AG09309 (cell line): ENCODE measurements at places on chromosomes 11 and 22.
A peak's percentile ranks its signal among the peaks of the same experiment; 100 is the strongest.

DNA sequence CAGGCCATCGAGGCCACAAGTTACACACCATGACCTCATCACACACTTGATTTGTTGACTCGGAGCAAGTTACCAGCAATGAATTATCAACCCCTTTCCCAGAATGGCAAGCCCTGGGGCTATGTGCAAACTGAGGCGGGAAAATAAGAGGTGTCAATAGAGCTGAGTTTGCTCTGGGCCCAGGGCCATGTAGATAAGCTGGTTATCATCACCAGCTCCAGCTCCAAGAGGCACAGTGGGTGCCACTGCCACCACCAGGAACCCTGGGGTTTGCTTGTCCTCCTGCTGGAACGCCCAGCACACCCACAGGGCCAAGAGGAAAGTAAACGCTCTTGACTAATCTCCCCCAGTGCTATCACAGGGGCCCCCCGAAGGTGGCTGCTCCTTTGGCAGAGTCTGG, 13.0 kb upstream of the VPS37C start:
- DNase-seq = no peak

- peak; percentile 32 for DNase-seq
Observed at GRCh38 chr11:76918941-76919386, 58.2 kb downstream of the ACER3 start.

GRCh38 chr11:119538753-119539152, 115.8 kb upstream of the THY1 start:
- no peak for DNase-seq

GRCh38 chr22:47205554-47205953, 443.1 kb downstream of the TBC1D22A start:
- DNase-seq = no peak

- DNase-seq = no peak
Observed at GRCh38 chr11:7548659-7549274, 35.0 kb downstream of the PPFIBP2 start.

- DNase-seq = no peak
Observed at GRCh38 chr22:29145321-29146072, 60.2 kb upstream of the EMID1 start.

DNA sequence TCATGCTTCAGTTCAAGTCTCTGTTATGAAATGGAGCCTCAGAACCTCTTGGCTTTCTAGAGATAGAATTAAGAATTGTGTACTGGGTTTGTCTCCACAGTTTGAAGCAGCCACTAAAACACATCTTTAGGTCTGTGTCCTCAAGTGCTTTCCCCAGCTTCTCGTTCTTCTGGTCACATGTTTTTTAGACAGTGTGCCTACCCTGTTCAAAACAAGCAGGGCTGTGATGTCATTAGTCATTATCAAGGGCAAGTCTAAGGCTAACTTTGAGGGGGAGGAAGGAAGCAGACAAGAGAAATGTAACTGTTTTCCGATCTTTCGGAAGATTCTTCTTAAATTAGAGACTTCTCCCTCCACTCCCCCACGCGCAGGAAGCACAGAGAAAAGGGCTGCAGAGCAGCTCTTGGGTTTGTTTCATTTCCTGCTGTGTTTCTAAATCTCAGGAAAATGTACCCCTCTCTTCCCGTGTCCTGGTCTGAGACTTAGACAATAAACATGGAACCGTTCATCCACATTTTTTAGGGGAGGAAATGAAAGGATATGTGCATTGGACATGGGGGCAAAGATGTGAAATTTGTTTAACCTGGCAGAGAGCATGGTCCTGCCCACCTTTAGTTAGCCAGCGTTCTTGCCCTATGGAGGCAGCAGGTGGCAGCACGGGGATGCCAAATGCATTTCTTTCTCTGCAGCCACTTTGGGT, 3.1 kb downstream of the AKIP1 start:
- DNase-seq = no peak

- peak; percentile 90 for DNase-seq
Observed at GRCh38 chr11:61972672-61973475, 5.4 kb upstream of the FTH1 start.

DNA sequence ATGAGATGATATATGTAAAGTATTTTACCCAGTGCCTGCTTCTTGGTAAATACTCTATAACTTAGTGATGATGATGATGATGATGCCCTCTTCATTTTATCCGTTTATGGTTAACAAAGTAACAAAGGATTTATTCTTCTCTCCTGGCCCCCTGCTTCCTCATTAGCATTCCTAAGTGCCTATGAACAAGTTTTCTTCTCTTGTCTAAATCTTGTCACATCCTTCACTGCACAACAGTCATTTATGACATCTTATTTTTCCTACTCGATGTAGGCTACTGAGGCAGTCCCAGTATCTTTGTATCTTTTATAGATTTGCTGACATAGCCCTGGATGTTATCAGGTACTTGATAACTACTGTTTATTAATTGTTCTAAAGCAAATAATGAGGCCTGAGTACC, 754.4 kb upstream of the ARHGAP42 start:
- no peak for DNase-seq

DNA sequence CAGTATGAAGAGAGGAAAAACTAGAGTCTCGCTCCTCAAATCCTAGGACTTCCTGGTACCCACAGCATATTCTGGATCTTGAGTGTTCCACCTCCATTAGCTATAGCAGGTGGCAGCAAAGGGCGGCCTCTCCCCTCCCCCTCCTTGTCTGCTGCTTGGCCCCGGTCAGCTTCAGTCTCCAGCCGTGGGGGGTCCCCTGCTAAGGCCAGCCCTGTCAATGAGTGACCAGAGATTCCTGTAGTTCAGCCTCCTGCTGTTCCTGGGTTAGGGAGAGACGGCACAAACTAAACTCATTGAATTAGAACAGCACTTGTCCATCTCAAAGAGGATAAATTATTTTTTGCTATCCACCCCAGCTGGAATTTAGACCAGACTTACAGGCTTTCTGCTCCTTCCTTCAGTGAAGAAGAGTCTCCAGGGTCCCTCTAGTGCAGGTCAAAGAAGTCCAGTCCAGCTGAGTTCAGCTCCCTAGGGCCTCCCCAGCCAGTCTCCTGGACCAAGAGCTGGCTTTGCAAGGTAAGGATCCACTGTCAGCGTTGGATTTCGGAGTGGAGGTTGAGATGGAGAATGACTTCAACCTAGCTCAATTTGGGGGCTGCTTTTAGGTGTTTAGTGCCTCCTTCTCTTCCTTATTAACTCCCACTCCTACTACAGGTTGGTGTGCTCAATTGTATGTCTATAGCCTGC, 1.1 kb upstream of the PHLDB1 start:
- no peak for DNase-seq

DNA sequence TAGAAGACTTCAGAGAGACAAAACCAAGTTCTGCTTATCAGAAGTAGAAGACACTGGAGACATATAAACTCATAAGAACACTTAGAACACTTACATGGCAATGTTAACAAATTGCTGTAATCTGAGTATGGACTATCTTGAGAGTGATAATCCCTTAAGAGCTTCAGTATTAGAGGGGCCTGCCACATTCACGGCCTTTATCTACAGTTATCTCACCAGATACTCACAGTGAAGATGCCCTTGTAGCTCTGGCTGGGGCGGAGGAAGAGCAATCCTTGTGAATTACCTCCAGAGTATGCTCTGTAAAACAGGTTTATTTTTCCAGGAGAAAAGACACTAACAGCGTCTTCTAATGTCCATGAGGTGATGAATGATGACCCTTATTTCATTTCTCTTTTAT, 762.8 kb downstream of the FAM181B start:
- DNase-seq = no peak

- no peak for DNase-seq
Observed at GRCh38 chr11:45258982-45259530, 27.1 kb downstream of the SYT13 start.

- no peak for DNase-seq
Observed at GRCh38 chr11:123525511-123525918, 95.4 kb downstream of the GRAMD1B start.

DNA sequence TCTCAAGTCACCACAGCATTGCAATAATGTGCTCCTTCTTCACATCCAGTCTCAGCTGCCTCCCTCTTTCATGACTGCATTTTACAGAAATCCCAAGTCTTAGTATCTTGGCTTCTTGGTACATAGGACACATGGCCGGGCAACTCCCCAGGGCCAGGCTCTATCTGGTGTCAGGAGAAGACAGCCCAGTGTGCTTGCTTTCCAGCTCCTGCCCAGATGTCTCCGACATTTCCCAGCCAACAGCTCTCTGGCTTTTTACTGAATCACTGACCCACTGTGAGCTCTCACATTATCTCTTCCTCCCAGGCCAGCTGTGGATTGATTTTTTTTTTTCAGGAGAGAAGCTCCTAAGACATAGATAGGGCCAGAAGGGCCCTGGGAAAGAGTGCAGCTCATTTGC, 346.0 kb upstream of the C11orf87 start:
- DNase-seq = no peak

GRCh38 chr22:50139843-50140415, 30.6 kb upstream of the PANX2 start:
- no peak for DNase-seq

DNA sequence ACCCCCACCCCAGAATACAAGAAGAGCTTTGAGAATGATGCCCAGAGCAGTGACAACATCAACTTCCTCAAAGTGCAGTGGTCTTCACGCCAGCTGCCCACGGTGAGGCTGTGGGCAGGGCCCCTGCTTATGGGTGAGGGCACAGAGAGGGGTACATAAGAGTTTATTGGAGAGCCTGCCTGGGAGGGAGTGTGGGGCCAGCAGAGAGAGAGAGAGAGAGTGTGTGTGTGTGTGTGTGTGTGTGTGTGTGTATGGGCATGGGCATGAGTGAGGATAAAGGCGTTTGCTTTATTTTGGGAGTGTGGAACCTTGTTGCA, 9.5 kb downstream of the PHOX2A start:
- no peak for DNase-seq

DNA sequence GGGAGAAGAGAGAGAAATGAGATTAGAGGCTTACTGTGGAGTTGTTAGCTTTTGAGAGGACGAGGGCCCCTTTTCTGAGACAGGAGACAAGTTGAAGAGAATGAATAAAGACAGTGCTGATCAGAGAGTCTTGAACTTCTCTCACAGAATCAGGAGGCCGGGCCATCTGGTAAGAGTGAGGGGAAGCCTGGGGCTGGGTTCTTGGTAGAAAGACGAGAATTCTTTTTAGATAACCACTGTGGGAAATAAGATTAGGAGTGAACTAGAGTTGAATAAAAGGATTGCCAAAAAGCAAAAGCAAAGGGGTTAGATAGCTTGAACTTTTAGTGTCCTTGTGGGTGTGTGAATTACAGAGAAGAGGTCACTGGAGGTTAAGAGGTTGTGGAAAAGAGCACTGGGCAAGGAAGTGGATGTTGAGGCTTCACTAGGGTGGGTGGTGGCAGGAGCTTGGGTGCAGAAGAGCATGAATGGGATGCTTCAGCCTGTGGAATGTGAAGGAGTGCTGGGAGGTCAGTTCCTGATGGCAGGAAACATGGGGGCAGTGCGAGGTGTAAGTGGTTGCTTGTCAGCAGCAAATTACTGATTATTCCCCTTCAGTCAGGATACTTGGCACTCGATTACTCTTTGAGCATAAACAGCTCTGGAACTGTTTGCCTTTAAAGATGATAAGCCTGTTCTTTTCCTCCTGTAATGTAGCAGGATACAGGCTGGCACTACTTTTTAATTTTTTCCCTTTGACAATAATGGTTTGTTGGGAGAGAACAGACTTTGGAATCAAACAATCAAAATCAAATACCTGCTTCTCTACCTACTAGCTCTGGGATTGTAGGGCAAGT, 98.3 kb downstream of the ARHGAP42 start:
- no peak for DNase-seq

DNA sequence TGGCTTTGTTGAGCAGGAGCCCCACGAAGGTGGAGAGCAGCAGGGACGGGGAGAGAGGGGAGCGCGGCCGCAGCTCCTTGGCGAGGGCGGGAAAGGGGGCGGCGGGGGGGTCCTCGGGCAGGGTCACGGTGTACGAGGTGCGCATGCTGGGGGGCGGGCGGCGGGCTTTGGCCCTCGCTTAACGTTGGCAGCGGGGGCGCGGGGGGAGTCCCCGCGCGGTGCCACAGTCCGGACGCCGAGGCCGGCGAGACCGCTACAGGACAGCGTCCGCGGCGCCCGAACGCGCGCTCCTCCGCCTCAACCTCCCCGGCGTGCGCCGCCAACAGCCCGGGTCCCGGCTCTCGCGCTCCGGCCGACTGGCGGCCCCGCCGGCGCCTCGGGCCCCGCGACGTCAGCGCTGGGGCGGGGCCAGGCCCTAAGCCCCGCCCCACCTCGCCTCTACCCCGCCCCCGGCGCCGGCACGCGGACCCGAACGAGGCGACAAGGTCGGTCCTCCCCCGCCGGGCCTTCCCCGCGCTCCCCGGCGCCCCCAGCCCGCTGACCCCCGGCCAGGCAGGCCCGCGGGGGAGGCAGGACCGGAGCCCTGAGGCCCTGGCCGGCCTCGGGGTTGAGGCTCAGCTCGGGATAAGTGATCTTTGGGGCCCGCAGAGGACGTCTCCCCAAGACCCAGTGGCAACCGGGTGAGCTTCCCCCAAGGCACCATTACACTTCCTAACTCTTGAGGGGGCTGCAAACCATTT, 17.5 kb downstream of the USP2 start:
- DNase-seq = no peak
